T-helper 17 cell (primary cell): ENCODE measurements at places on chromosomes 5 and 9. TPM values are rescaled to one million over a fixed set of nuclear protein-coding genes. Genes with fewer than 3 reads are reported as not detected.

BAAT gene
- not detected for total RNA-seq

HK3 gene
- 1.2 TPM for total RNA-seq

PCDHGA7 gene
- 0.25 TPM for total RNA-seq

MSANTD3 gene
- total RNA-seq: 9.2 TPM

CDC42SE2 gene
- 215 TPM for total RNA-seq
